ENCODE measurements at places on chromosomes 3 and 15.
A peak's percentile ranks its signal among the peaks of the same experiment; 100 is the strongest.

- DNase-seq: no peak
Measured at GRCh38 chr3:53604232-53604631, 109.8 kb downstream of the CACNA1D start.

- no peak for DNase-seq
Measured at GRCh38 chr15:79990997-79991334, 20.0 kb upstream of the BCL2A1 start.

- DNase-seq: no peak
Measured at GRCh38 chr3:133973249-133973980, 56.3 kb downstream of the SLCO2A1 start.

- DNase-seq: no peak
Measured at GRCh38 chr3:146131616-146132410, 29.2 kb downstream of the PLOD2 start.

DNA sequence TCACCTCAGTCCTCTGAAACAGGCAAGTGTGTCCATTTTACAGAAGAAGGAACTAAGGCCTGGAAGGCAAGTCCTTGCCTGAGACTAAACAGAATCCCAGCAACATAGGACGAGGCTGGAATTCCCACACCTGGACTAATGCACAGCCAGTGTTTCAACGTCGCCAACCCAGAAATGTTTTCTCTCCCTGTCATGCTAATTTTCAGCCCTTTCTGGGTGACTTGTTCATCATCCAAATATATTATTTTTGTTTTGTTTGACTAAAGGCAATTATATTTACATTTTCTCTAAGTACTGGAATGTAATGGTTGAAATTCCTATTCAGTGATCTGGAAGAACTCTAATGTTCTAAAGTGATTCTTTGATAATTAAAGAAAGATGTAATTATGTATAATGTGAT lies 51.8 kb downstream of the BTD start:
- no peak for DNase-seq

DNA sequence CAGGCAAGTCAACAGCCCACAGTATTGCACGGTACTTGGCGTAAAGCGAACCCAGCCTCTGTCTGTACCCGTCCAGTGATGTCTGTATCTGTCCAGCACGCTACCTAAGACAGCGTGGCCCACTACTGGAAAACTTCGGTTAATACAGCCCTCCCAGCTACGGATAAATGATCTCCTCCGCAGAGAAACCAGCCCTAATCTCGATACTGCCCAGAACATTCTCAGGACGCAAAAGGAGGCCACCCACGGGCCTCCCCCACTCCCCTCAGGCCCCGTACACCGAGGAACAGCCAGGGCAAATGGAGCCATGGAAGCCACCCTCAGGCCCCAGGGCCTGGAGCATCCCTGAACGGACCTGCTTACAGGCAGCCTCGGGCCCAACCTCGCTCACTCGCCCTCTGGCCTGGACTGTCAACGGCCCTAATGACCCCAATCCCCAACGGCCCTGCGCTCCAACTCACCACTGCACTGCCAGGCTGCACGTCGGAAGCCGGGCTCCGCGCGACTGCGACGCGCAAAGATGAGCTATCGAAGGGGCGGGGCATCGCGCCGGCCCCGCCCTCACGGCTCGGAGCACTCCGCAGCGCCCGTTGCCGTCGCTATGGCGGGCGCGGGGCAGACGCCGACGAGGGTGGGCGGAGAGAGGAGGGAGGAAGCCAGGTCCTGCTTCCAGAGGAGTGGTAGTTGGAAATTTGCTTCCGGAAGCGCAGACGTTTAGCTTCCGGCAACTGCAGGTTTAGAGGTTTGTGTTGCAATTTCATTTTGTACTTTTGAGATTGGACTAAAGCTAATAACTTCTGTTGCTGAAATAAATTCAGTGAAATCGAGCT lies at the start of gene SKIC8:
Gene SKIC8, minus strand, starts transcription at position 509 of the 830 bp plus-strand sequence. CDS start 3,923 bp downstream, outside the sequence.
- peak; percentile 83 for DNase-seq

GRCh38 chr3:27081992-27082607 lies 287.1 kb downstream of the NEK10 start:
- no peak for DNase-seq

DNA sequence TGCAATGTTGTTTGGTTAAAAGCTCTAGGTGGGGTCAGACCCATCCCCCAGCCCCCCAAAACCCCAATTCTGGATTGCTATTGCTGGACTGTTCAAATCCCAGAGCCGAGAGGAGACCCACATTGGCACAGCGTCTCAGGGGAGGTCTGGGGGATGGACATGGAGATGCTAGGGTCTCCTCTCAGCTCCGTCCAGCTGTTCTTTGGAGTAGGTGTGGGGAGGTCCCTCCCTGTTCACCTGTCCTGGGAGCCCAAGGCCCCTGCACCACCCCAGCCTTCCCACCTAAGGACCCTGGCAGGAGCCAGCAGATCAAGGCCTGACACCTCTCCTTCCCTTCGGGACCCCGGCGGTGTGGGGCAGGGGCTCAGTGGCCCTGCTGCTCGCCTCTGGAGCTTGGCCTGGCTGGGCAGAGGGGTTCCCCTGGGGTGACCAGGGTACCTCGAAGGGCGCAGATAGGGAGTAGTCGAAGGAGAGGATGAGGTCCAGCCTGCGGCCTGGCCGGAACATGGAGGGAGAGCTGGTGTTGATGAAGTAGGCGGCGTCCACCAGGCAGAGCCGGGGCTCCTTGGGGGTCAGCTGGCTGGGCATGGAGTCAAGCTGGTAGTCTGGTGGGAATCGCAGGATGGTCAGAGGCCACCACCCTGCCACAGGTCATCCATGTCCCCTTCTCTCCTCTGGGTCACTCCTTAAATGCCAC lies 23.9 kb downstream of the PLA2G4D start:
- DNase-seq: no peak

- no peak for DNase-seq
Measured at GRCh38 chr3:131216330-131216729, 165.2 kb upstream of the NUDT16 start.

GRCh38 chr3:66754613-66755012 lies 243.5 kb upstream of the KBTBD8 start:
- no peak for DNase-seq

- DNase-seq: no peak
Measured at GRCh38 chr3:106086038-106086437, 217.2 kb upstream of the CBLB start.

DNA sequence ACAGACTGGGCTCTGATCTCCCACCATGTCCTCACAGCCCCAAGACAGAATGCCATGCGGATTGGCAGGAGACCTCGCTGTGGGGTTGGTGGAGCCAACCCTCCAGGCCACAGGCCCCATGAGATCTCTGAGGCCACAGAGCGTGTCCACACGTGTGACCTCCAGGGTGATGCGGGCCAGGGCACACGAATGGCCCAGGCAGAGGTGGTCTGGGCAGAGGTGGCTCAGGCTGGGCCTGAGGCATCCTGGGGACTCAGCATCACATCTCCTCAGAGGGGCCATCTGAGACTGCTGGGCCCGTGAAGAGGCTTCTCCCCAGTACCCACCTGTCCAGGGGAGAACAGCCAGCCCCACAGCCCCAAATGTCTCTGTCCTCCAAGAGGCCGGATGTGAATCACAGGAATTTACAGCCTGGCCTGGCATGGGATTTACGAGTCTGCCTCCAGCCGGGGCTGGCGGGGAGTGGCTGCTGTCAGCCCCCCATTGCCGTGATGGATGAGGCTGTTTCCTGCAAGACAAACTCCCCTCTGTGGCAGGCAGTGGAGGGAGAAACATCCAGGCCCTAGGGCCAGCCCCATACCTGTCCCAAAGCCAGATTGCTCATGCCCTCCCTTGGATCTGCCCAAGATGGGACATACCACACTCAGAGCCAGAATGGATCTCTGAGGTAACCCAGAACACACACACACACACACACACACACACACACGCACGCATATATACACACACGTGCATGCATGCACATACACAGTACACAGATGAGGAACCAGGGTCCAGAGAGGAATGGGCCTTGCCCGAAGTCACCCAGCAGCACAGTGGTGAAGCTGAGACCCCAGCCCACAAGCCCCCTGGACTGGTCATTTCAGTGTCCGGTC lies 208.3 kb downstream of the TBC1D2B start:
- no peak for DNase-seq

GRCh38 chr3:171125010-171125409 lies 98.5 kb upstream of the SLC2A2 start:
- DNase-seq: no peak

- DNase-seq: no peak
Measured at GRCh38 chr3:175620532-175620931, 761.4 kb downstream of the NAALADL2 start.

DNA sequence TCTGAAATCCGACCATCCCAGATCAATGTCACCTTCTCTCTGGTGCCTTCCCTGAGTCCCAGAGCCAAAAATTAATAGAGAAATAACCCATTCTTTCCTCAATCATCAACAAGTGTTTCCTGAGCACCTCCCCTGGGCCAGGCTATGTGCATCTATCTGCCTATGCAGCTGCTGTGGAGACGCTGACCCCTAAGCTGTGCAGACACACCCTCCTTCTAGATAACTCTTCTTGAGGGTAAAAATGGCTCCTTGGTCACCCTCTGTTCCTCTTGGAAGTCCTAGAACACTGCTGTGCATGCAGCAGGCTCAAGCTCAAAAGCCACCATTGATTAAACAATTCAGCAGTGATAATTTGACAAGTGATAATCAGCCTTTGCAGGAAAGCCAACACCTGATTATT lies 18.4 kb downstream of the CA12 start:
- DNase-seq: no peak

- DNase-seq: no peak
Measured at GRCh38 chr15:99826157-99826780, 93.0 kb upstream of the LYSMD4 start.

DNA sequence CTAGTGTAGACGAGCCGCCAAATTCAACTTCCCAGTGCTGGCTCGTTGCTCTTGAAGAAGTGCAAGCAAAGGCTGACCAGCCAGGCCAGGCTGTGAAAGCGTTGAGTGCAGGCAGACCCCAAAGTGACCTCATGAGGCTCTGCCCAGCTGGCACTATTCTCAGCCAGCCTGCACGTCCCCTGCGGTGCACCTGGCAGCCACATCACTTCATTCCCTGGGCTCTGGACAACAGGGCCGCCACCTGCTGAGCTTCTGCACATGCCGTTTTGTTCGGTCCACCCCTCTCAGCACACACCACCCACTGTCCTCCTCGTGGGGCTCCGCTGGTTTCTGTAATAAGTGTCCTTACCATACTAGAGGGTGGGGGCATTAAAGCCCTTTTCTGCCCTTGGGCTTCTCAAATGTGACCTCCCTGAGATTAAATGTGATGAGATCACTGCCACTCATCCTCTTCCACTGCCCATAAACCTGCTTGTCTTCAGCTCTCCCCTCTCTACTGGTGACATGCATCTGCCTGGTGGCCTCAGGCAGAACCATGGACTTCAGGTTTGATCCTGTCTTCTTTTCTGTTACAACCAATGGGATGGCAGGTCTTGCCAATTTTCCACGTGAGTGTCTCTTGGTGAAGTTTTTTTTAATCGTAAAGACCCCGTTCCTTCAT lies 6.1 kb downstream of the RASGRF1 start:
- DNase-seq: no peak

DNA sequence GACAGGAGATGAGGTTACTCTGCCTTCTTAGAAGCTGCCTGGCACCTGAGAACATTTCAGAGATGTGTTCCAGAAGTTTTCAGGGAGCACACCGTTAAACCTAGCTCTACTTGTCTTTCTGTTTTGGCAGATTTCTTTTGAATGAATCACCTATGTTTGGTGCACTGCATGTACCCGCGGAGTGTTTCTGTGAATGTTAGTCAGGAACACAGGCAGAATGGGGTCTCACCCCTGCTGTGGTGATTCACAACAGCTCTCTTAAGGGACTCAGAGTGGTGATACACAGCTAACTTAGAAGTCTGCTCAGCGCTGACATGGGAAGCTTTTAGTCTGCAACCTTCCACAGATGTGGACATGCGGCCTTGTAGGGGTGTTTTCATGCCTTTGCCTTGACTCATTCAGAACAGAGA lies 24.0 kb downstream of the TSEN2 start:
- DNase-seq: no peak

GRCh38 chr3:38698760-38699159 lies 49.3 kb upstream of the SCN5A start:
- no peak for DNase-seq
